ENCODE measurements at places on chromosomes 6 and 20. TPM values are rescaled to one million over a fixed set of nuclear protein-coding genes. Genes with fewer than 3 reads are reported as not detected.

GJA10 gene
- not detected for total RNA-seq

PNPLA1 gene
- not detected for total RNA-seq

TOX2 gene
- 0.18 TPM for total RNA-seq

BPIFB1 gene
- total RNA-seq: not detected

GFOD1 gene
- total RNA-seq: not detected

ESR1 gene
- not detected for total RNA-seq
